ENCODE measurements at places on chromosomes 1 and 21. TPM values are rescaled to one million over a fixed set of nuclear protein-coding genes. Genes with fewer than 3 reads are reported as not detected.

Gene KRTAP10-3
- not detected for total RNA-seq

Gene CD2
- 291 TPM for total RNA-seq

Gene RGSL1
- total RNA-seq: not detected

Gene AK2
- 386 TPM for total RNA-seq

Gene IFNAR1
- total RNA-seq: 21.8 TPM

Gene AMY1C
- not detected for total RNA-seq

Gene CFHR5
- not detected for total RNA-seq

Gene DNM3
- 1.4 TPM for total RNA-seq

Gene RNF223
- not detected for total RNA-seq

Gene GPA33
- total RNA-seq: 0.56 TPM

Gene RHEX
- not detected for total RNA-seq

Gene CDA
- not detected for total RNA-seq

Gene AHCYL1
- total RNA-seq: 79.1 TPM

Gene TIE1
- not detected for total RNA-seq

Gene EXTL1
- not detected for total RNA-seq

Gene FOXD3
- not detected for total RNA-seq

Gene OR10Z1
- total RNA-seq: not detected
